ENCODE measurements at places on chromosomes 12 and 14.
A peak's percentile ranks its signal among the peaks of the same experiment; 100 is the strongest.

DNA sequence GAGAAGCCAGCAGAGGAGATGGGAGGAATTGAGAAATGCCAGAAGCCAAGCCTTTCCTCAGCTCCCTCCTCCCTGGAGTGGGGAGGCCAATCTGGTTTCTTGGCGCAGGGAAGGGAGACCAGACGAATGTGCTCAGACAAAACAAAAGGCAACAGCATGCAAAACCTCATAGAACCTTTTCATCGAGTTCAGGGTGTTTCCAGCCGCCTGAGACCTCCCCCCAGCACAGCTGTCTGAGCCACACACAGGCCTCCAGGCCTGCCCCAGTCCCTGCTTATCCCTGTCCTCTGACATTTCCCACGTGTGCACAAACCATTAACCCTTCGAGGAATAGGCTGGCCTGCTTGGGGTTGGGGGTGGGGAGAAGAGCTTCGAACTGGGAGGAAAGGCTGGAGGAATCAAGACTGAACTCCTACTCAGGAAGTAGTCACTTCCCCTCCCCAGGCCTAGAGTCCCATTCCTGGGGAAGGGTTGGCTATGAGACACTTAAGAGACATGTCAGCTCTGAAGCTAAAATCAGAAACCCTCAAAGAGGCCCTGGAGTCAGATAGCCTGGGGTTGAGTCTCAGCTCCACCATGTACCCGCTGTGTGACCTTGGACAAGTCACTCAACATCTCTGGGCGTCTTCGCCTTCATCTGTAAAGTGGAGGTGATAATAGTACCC, 10.7 kb downstream of the TBX3 start:
- no peak for DNase-seq

GRCh38 chr14:71398450-71398849, 491.2 kb downstream of the PCNX1 start:
- DNase-seq, result no peak

DNA sequence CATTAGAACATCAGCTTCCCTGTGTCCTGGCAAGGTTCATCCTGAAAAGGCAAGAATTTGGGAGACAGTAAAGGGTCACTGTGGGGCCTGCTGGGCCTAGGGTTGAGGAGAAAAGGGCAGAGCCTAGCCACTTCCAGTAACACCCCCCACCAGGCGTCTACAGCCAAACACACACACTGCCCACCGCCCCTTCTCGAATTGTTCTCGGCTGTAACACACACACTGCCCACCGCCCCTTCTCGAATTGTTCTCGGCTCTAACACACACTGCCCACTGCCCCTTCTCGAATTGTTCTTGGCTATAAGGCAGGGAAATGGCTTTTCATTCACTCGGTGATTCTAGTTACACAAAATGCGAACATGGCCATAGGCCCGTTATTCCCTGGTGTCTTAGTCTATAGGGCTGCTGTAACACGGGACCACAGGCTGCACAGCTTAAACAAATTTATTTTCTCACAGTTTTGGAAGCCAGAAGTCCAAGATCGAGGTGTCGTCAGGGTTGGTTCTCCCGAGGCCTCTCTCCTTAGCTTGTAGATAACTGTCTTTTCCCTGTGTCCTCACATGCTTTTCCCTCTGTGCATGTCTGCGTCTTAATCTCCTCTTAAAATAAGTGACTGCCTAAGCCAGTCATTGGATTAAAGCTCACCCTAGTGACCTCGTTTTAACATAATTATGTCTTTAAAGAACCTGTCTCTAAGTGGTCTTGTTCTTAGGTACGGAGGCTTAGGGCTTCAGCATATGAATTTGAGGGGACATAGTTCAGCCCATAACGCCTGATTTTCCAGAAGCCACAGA, 171.0 kb downstream of the ADGRD1 start:
- no peak for DNase-seq

DNA sequence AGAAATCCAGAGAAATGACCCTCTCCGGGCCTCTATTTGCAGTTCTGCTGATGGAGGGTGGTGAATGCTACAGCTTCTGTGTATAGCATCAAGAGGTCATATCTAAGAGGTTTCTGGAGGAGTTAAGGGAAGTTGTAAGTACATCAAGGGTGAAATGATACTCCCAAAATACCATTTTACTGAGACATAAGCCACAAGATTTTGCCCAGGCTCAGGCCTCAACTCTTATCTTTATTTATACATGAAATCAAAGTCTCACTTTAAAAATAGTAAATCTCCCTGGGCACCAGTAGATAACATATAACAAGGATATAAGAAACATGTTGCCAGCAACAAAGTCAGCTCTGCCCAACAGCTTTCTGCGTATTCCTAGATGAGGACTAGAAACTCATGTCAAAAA, 40.4 kb downstream of the NIN start:
- DNase-seq, result no peak

GRCh38 chr12:48937170-48937569, 11.9 kb upstream of the FKBP11 start:
- no peak for DNase-seq

DNA sequence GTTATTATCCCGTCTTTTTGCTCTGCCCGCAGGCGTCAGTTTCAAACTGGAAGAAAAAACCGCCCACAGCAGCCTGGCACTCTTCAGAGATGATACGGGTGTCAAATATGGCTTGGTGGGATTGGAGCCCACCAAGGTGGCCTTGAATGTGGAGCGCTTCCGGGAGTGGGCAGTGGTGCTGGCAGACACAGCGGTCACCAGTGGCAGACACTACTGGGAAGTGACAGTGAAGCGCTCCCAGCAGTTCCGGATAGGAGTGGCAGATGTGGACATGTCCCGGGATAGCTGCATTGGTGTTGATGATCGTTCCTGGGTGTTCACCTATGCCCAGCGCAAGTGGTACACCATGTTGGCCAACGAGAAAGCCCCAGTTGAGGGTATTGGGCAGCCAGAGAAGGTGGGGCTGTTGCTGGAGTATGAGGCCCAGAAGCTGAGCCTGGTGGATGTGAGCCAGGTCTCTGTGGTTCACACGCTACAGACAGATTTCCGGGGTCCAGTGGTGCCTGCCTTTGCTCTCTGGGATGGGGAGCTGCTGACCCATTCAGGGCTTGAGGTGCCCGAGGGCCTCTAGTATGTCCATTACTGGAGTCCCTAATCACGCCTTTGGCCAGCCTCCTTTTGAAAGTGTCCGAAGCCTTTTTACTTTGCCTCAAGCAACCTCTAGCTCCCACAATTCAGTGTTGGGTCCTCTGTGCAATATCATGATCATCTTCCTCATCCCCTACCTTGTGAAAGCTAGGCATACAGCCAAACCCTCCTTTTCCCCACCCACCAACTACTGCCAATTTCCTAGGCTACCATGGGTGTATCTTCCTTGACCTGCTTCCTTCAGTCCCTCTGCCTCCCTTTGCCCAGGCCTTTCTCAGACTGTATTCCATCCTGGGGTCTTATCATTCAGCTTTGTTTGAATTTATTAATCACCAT, 891 bp downstream of the SPRYD4 start:
- DNase-seq, result no peak

GRCh38 chr12:32025906-32026305, 66.7 kb downstream of the RESF1 start:
- peak; percentile 44 for DNase-seq
